ENCODE measurements at places on chromosomes 6 and 20.

- DNase-seq: no peak
These were observed 71.3 kb upstream of the TOX2 start for GRCh38 chr20:43843096-43843964.

- DNase-seq: no peak
These were observed 48.5 kb downstream of the RPF2 start for GRCh38 chr6:111030008-111031007.

- DNase-seq: no peak
These were observed 127.1 kb upstream of the MLIP start for GRCh38 chr6:53984163-53984562.

GRCh38 chr6:21912151-21912832, 318.7 kb downstream of the SOX4 start:
- no peak for DNase-seq

DNA sequence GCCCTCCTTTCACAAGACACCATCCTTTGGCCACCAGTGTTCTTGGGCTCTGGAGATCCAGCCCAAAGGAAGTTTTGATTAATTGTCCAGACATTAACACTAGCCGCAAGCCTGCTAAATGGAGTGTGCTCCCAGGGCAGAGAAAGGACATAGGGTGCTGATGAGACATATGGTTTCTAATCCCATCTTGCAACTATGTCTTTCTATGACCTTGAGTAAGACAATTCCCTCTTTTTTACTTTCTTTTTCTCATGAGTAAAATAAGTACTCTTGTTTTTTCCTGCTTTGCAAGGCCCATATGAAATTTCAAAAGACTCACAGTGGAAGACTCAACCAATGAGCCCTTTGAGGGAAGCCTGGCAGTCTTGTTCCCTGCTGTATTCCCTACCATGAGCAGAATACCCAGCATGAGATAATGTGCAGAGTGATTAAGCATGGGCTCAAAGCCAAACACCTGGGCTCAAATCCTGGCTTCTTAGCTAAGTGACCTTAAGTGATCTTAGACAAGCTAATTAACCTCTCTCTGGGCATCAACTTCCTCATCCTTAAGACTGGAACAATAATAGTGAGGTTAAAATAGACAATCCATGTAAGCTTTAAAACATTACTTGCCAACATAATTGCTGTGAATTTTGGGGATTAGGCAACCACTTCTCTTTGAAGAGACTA, at the start of gene WFDC10B:
WFDC10B (minus strand) TSS at position 51 of the 669 bp plus-strand sequence. CDS start 19,027 bp downstream, outside the sequence.
- DNase-seq: no peak

DNA sequence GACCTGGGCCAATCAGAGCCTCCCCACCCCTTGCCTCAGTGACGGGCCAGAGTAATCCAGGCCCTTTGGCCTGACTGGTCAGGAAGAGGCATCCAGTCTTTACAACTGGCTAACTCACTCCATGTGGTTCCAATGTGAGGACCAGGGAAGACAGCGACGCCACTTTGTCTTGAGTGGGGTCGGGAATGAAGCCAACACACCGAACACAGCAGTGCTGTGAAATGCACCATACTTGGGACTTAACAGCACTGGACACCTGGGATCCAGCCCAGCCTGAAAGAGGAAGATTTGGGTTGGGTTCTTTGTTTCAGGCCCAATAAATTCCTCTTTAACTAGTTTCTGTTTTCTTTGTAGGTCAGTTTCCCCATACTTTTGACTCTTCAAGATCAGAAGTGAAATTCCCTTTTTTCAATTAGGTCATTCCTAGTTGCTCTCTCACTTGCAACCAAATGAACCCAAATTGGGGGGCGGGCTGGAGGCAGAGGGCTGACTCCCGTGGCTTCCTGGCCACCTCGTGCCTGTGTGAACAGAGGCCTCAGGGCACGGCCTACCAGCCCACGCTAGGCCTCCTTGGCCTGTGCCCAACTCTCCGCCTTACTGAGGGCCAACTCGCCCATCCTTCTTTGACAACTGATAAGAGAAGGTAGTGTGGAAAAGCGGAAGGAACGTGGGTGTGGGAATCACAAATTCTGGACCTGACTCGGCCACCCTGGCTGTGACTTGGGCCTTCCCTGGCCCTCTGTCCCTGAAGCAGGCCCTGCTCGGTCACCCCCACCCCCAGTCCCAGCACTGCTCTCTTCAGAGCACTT, 17.1 kb downstream of the SULF2 start:
- no peak for DNase-seq

Data from GM20000 (cell line).